ENCODE measurements at places on chromosomes 4 and X. TPM values are rescaled to one million over a fixed set of nuclear protein-coding genes. Genes with fewer than 3 reads are reported as not detected.
A peak's percentile ranks its signal among the peaks of the same experiment; 100 is the strongest.

DNA sequence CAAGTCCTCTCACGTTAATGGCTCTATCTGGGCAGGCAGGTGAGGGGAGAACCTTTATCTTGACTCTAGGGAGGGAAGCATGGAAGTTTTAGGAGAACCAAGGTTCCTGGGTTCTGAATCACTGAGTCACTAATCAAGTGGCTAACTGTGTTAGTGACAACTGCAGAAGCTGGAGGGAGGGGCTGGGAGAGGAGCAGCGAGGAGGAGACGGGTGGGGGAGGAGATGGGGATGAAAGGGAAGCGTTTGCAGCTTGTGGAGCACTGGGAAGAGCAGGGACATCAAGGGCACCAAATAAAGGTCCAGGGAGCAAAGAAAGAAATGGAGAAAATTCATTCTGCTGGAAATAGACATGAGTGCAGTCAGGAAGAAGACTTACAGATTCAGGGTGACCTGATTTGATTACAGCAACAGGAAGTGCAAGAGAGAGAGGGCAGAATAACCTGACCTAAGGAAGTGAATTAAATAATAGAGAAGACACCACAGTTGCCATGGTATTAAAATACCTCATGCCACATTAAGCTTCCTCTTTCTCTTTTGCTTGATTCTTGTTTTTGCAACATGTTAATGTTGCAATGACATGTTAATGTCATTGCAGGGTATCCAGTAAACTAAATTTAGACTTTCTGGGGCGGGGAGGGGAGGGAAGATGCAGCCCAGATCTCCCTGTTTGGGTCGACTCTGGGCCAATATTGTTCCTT is 4.5 kb upstream of the SETD7 start:
- no peak for DNase-seq

DNA sequence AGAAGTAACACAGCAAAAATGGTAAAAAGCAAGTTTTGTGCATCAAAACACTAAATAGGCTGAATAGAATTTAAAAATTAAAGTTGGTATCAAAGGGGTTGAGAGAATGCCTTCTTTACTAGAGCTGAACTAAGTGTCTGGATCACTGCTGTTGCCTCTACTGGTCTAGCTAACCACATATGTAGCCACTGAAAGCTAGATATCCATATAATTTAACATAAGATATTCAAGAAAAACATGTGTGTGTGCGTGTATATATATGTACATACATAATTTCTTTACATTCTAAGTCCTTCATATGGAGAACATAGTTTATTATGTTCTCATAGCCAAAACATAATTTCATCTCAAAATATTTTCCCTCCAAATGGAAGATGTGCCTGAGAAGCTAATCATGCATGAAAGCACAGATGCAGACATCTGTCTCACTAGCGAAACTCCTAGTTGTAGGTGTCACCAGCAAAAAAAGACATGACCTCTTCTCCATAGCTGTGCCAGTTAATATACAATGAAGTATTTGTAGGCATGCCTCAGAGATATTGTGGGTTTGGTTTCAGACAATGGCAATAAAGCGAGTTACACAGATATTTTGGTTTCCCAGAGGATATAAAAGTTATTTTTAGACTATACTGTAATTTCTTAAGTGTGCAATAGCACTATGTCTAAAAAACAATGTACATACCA is 47.3 kb downstream of the PDE5A start:
- DNase-seq: no peak

GRCh38 chr4:10212400-10212799 is 95.8 kb upstream of the WDR1 start:
- no peak for DNase-seq

- no peak for DNase-seq
Observed at GRCh38 chrX:55206162-55206941, 13.8 kb upstream of the PAGE5 start.

GRCh38 chr4:182749667-182750167 is 167.5 kb downstream of the DCTD start:
- no peak for DNase-seq

GRCh38 chrX:53930515-53931380 is 113.5 kb downstream of the PHF8 start:
- DNase-seq: no peak

DNA sequence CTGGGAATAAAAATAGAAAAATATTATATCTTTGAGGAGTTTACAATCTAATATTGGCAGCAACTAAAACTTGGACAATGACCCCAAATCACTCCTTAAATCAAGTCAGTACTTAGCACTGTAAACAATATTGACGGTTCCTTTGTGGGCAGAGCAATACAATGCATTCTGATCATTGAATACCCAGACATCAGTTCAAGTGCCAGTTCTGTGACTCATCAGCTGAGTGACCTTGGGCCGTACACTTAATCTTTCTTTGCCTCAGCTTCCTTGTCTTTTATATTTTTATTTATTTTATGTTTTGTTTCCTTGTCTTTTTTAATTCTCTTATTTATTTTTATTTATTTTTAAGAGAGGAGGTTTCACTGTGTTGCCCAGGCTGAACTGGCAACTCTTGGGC is 112.2 kb upstream of the ANXA3 start:
- no peak for DNase-seq

- peak; percentile 26 for DNase-seq
Observed at GRCh38 chrX:48998391-48998790, 3.7 kb downstream of the GRIPAP1 start.

DNA sequence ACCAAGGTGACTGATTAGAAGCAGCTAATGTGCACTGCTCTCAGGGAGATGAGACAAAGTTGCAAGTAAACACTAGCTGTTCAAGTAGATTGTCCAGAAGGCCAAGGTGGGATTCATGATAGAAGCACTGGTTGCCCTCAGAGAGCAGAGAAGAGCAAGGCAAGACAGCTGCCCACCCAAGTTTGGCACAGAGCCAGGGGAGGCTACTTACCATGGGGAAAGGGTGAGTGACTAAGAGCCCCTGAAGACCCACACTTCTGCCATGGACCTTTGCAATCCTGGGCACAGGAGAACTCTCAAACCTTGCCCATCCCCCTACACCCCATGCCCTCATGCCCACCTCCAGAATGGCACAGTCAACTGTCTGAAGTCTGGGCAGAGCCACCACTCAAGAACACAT is 68.3 kb downstream of the SPIN4 start:
- no peak for DNase-seq

DNA sequence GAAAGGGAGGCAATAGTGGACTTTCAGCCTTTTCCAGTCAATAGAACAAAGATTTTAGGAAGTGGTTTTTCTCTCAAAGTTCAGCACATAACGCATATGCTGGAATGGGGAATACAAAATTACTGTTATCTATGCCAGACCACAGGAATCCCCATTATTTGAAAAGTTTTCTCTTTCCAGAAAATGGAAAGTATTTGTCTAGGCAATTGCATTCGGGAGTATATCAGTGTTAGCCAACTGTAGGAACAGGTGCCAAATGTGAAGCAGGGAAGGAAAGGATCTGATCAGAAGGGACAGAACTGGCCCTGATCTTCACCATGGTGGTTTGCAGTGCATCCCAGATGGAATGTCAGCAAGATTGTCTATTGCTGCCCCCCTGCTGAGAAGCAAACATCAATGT is 213.6 kb downstream of the CPE start:
- DNase-seq: no peak

GRCh38 chrX:33014949-33015348 is 196.4 kb downstream of the DMD start:
- DNase-seq: no peak

GRCh38 chr4:102343964-102344519 is 1.2 kb downstream of the SLC39A8 start:
- DNase-seq: no peak

- DNase-seq: no peak
Observed at GRCh38 chr4:176788971-176789370, 3.8 kb downstream of the VEGFC start.

DNA sequence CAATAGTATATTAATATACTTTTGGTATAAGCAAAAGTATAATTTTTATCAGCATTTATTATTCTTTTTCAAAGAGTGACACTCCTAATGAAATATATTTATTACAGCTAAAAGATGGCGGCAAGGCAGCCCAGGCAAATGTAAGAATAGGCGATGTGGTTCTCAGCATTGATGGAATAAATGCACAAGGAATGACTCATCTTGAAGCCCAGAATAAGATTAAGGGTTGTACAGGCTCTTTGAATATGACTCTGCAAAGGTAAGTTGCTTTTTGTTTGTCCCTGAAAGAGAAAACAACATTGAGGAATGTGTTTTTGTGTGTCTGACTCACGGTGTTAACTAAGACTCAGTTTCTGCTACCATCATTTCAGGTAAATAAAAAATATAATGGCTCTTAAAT is 71.9 kb downstream of the PDLIM5 start:
- no peak for DNase-seq

The CNOT6L gene
- 25.0 TPM for total RNA-seq

The FIP1L1 gene
- 46.0 TPM for total RNA-seq
